Foreskin keratinocyte (primary cell): ENCODE measurements at places on chromosomes 2 and 18. TPM values are rescaled to one million over a fixed set of nuclear protein-coding genes. Genes with fewer than 3 reads are reported as not detected.

The VWA3B gene
- 0.06 TPM in 1 of 2 replicates, not detected in the other for polyA plus RNA-seq

DNA sequence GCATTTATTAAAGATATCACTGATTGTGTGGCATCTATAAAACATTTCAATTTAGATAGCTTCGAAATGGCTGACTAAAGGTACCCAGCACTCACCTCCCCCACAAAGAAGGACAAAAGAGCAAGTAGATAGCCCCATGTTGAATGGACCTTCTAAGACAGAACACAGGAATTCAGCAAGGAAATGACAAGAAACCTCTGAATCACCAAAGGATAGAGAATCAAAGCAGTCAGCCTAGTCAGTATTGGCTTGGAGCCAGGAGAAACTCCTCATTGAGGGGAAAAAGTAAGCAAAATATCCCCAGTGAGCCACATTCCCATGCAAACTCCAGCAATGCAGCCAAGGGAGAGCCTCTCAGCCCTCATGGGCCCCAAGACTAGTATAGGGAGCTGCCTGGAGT lies 113.7 kb downstream of the BARD1 start:
- DNase-seq, result no peak

DNA sequence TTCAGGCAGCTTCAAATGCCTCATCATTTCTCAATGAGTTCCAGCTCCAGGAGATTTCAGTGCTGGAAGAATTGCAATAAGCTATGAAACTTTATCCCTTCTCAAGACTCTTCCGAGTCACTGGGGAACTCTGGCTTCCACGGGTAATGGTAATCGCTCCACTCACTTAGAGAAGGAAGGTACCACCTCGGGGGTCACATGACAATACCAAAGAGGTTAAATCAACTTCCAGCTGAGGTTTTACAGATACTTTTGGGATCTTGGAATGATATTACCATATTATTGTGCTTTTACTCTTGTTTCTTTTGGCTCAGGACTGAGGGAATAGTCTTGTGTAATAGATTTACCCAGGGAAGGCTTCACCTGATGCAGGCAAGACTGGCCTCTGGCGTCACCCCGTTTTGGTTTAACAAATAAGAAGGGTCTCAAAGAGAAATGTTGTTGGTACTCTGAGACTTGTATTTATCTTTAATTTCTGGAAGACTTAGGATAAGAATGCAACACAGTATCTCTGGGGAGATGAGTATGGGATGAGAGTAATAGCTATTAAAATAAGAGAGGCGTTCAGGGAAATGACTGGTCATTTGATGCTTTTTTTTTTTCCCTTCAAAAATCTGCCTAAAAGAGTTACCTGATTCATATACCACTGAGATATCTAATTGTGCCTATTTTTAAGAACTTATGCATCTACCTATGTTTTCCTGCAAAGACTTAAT lies 316.9 kb upstream of the ZEB2 start:
- no peak for DNase-seq

GRCh38 chr18:7452331-7452730 lies 114.8 kb upstream of the PTPRM start:
- no peak for DNase-seq

GRCh38 chr2:80302314-80303005 lies 2.1 kb downstream of the LRRTM1 start:
- DNase-seq, result no peak
